Right atrium auricular region (tissue), 2 donors: ENCODE measurements at places on chromosomes 11 and 22. TPM values are rescaled to one million over a fixed set of nuclear protein-coding genes. Genes with fewer than 3 reads are reported as not detected.

GRCh38 chr22:19149991-19150390, at the start of gene GSC2:
TSS of gene GSC2 (minus strand) at chr22:19150292. CDS start at chr22:19150283, 9 bp downstream.
- no peak for DNase-seq

- DNase-seq, result no peak
These were observed 180.2 kb downstream of the PGR start for GRCh38 chr11:100949443-100949842.

- DNase-seq, result no peak
These were observed 86.0 kb upstream of the GRIK4 start for GRCh38 chr11:120425527-120425926.

RBMXL2 gene
- total RNA-seq, result not detected

NPTXR gene
- total RNA-seq, result 24.6 TPM

GRCh38 chr22:17575151-17575550, 11.9 kb downstream of the SLC25A18 start:
- DNase-seq, result no peak

GRCh38 chr11:44574610-44575287, 9.3 kb downstream of the CD82 start:
- DNase-seq, result no peak

DNA sequence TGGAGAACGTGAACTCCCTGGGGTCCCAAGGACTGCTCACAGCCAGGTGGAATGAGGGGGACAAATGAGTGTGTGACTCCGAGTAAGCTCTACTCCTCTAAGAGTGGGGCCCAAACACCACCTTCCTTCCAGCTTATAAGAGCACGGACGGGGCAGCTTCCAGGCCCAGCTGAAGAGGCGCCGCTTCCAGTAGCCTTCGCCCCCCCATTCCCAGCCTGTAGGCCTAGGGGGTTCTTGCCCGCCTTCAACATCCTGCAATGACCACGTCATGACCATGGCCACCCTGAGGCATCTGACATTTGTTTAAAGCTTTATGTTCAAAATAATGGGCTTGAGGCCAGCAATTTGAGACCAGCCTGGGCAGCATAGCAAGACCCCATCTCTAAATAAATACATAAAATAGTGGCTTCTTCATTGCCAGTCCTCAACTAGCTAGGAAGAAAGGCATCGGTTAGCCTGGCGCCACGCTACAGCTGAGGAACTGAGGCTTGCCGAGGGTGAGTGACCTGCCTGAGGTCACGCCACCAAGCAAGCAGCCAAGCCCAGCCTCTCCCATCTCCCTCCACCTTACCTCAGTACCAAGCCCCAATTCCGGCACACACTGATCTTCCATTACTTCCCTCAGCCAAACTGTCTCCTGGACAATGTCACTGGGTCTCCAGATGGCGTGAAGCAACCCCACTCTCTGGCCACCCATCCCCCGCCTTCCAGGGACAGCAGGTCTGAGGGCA, 7.8 kb upstream of the TNFRSF13C start:
- no peak for DNase-seq

DNA sequence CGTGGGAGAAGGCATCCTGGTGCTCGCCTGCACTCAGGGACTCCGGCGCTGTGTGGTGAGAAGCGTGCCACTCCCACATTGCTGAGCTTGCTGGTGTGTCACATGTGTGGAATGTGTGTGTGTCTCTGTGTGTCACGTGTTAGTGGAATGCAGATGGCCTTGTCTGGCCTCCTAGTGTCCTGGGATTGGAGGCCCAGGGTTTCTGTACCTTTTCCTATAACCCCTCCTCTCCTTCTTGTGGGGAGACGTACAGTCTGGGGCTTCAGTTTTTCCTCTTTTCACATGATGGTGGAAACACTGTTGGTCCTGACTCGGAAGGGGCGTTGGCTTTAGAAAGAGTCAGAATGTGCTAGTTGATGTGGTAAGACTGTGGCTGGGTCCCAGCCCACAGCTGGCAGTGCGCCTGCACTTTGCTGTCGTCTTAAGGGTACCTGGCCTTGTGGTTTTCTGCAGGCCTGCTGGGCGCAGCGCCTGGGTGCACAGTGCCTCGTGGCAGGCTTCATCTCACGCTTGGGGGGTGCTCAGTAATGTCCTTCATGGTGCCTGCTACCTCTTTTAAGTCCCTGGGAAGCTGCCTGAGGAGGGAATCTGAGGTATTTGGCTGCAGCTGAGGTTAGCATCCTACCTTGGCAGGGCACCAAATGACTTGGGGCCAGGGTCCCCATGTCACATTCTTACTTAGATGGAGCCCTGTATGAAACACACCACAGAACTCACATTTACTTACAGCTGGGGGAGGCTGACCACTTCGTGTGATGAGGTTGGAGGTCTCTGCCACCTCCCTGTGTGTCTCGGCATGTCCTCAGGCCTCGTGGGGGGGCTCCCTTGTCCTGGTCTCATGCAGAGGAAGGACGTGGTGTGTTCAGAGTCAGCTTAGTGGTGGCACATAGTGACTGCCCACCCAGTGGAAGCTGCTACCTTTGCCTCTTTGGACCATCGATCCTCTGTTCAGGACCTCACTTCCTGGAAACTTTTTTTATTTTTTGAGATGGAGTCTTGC, 61.9 kb downstream of the MED15 start:
- DNase-seq, result peak; percentile 84

TMEM151A gene
- total RNA-seq, result 5.5 TPM

GRCh38 chr11:22454461-22455090, 116.4 kb downstream of the SLC17A6 start:
- DNase-seq, result no peak

KCNK4 gene
- total RNA-seq, result not detected

TMEM191B gene
- total RNA-seq, result 0.59 TPM

GRCh38 chr22:31177420-31178162, 17.6 kb downstream of the RNF185 start:
- no peak for DNase-seq

DNA sequence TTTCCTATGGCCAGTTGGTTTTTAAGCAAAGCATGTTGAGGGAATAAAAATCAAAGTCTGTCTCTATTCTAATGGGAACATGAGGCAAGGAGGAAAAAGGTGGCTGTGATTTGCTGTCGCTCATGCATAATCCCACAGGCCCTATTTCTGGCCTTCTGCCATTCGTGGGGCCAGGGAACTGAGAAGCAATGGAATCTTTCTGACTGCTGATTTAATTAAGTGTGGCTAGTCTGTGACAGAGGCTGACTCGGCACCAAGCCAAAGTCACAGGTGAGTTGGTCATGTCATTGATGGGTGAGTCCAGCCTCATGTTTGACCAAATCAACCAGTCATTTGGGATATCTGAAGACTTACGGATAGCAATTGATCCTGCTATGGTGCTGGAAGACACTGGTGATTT, 429.3 kb upstream of the CADM1 start:
- no peak for DNase-seq

- no peak for DNase-seq
These were observed 1.3 kb upstream of the PARVG start for GRCh38 chr22:44179196-44179988.

- DNase-seq, result peak; percentile 28
These were observed 84.6 kb downstream of the BUD13 start for GRCh38 chr11:116688202-116688540.

- no peak for DNase-seq
These were observed 529.5 kb downstream of the ETS1 start for GRCh38 chr11:128057786-128058395.

DNA sequence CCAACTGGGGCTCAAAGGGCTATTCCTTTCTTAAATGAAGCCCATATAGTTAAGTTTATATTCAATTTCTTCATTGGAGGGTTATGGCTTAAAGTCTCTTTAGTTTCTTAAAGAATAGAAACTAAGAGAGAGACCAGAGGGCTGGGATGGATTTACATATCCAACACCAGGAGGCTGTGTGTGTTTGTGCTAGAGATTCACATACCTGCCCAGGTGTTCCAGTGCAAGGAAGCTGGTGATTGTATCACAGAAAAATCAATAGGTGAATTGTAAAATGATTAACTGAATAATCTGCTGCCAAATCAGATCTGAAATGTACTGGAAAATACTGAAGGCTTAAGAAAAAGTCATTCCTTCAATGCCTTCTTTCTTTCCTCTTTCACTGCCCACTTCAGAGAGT, 148.2 kb upstream of the BDNF start:
- no peak for DNase-seq

DNA sequence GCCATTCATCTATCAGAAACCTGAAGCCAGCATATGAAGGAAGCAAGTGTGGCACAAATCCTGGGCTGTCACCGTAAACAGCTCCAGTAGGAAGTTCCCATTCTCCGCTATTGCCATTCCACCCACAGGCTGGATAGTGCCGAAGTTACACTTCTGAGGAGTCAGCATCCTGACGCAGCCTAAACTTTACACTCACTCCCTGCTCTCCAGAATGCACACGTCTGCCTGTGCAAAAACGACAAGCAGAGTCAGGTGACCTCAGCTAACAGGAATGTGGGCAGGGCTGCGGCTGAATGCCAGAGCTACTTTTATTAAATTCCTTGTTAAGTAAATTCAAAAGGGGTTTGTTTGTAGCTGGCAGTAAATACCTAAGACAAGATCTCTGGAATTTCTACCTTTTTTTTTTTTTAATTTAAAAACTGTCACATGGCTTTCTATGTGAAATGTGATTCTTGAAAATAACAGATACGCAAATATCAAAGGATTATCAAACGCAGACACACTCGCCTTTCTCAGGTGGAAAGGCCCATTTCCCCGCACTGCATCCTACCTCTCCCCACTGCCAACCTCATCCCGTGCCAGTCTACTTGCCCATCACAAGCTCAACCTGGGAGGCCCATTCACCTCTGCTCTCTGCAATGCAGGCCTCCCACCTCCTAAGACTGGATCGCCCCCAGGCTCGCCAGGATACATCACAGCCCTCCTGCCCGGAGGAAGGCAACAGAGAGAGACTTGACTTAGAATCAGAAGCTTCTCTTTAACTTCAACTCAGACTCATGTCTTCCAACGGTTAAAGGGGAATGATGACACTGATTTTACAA, 33.5 kb downstream of the NFRKB start:
- peak; percentile 71 for DNase-seq

- DNase-seq, result peak; percentile 63
These were observed 69.7 kb upstream of the BMAL1 start for GRCh38 chr11:13207665-13208594.

DNA sequence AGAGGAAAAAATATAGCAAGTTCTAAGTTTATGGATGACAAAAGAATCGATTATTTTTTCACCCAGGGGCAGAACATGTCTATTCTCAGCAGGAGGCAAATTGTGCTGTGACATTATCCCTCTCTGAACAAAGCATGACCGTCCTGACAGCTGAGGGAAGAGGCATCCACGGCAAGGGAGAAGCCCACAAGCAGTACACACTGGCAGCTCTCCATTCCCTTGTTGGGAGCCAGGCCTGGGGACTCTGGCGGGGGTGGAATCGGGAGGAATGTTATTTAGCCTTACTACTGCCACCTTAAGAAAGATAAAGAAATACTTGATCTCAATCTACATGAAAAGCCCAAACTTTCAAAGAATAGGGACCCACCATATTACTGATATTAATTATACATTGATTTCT, 3.4 kb downstream of the KIRREL3 start:
- no peak for DNase-seq

SPI1 gene
- total RNA-seq, result 7.5 TPM

DNA sequence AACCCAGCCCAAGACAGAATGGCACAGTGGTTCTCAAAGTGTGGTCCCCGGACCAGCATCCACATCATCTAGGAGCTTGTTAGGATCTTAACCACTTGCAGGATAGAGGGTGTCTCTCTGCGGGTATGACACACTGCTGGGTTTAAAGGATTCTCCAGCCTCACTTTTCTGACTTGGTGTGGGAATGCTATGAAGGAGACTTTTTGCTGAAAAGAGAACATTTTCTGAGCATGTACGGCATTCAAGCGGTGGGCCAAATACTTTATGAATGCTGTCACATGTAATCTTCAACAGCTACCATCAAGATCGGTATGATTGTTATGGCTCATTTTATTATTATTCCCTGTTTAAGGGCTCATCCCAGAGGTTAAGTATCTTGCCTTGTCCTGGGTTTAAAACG, 1.8 kb upstream of the CD82 start:
- no peak for DNase-seq

GRCh38 chr11:68659158-68659921, 25.0 kb upstream of the GAL start:
- DNase-seq, result peak; percentile 76

DNA sequence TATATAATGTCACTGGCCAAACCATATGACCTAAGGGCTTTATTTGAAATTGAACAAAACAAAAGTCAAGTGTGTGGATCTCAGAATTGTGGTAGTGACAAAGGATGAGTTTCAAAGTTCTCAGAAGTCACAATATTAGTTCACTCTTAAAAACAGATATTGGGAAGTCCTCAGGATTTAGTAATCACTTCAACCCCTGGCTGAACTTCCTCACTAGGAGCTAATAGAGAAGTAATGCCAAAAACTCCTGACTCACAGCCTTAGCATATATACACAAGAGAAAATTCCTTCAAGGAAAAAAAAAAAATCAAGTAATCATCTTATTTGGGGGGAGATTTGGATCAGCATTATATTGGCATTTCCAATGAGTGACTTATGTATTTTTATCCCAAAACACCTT, 75.6 kb upstream of the APOA1 start:
- no peak for DNase-seq

DNA sequence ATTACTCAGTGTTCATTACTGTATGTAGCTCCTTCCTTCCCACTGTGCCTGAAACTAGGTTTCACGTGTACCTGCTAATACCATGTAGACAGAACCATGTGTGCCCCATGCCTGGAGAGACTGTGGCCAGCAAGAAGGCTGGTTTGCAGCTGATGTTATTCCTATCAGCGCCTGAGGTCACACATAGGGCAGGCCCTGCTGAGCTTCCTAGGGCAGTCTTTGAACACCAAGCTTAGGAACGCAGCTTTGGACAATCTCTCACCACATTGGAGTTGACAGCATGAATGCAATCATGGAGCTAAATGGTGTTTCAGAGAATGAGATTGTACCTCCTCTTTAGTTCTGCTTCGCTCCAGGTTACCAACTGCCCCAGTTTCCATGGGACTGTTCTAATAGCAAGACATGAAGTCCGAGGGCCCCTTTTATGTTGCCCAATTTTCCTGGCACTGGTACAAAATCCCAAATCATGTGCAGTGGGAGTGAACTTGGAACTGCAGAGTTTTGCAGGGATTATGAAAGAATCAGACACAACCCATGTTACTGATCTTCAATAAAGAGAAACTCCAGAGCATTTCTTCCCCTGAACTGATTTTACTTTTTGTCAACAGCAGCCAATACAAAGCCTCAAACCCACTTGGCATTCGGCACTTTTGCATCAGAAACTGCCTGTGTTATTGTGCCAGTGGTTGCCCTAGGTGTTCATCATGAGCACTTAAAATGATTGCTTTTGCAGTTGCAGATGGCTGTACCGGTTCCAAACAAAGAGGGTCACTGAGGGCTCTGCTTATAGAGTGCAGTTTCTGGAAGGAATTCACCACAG, 154.2 kb upstream of the TTC12 start:
- DNase-seq, result peak; percentile 71
